RPMI8226 (cell line): ENCODE measurements at places on chromosomes 7 and 10.

DNA sequence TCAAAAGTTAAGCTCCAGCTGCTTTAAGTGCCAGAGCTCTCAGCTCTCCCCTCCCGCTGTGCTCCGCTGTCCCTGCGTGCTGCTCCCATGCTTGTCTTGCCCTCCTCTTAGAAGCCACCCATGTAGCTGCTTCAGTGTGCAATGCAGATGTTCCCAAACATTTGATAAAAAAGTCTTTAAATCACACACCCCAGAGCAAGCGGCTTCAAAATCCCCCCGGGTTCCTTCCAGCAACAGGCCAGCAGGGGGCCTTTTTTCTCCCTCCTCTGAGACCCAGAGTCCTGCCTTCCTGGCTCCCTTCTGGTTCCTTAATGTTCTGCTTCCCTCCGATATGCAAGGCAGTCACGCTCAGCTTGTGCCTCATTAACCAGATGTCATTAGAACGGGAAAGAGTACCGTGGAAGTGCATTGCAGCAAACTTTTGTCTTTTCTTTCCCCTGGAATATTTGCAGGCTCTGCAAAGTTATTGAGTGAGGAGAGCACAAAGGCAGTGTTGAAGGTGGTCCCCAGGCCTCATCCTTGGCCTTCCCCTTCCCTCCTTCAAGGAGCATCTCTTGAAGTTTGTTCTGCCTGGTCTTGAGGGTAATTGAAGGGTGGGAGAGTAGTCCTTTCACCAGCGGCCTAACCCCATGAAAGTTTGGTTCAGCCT lies 25.5 kb downstream of the LDB3 start:
- DNase-seq = peak; percentile 42

GRCh38 chr10:79176052-79176501 lies 107.3 kb downstream of the ZMIZ1 start:
- no peak for DNase-seq

DNA sequence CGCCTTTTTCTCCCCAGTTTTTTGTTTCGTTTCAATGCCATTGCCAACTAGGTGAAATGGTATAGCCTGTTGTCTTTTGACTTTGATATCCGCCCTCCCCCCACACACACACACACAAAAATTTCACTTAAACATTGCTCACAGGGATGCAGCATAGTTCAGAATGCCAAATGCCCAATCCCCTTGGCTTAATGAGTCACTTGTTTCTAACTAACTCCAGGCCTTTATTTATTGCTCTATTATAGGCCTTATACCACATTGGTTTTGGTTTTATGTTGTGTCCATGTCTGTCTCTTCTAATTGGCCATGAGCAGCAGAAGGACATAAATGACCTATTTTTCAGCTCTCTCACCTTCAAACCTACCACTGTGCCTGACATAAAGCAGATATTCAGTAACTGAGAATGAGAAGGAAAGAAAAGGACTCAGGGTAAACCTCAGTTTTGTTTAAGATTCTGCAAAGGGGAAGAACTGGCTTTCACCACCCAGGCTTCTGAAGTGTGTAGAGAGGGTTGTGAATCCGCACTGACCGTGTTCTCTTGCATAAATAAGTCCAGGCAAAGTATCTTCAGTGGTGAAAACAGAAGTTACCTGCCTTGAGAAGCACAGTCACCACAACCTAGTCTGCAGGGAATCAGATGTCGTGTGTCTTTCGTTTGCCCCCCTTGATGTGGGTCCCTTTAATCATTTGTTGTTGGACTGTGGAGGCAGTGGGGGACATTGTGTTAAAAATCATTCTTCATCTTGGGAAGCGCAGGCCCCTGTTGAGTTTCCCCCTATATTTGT lies 139.8 kb downstream of the CELF2 start:
- no peak for DNase-seq

DNA sequence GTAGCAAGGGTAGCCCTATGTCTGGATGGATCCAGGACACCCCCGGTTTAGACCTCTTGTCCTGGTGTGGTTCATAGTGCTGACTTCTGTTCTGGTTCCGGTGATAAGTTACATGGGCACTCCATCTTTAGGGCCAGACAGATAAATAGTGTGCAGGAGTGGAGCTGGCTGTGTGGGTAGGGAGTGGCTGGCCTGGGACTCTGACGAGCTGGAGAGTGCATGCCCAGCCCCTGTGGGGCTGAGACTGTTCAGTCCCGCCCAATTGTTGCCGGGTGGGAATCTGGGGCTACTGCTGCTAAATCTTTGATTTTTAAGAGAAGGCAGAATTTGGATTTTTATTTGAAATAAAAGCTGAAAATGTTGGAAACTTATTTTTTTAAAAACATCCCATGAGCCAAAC lies 27.3 kb downstream of the PDCD11 start:
- no peak for DNase-seq
